ENCODE measurements at places on chromosomes 6 and 20.
A peak's percentile ranks its signal among the peaks of the same experiment; 100 is the strongest.

- DNase-seq = no peak
These were observed 84.7 kb downstream of the UST start for GRCh38 chr6:148831531-148831930.

DNA sequence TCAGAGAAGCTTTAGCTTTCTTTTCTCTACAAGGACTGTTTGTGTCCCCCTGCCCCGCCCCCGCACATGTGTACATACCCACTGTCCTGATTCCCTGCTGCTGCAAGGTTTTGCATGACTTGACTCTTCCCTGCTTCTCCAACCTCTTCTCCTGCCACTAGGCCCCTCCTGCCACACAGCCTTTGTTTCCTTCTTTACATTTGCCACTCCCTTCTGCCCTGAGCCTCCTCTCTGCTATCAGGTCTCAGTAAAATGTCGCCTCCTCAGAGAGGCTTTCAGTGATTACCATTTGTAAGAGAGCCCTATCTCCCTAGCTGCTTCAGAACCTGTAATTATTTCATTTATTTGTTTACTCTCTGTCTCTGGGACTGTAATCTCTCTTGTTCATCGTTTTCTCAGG lies 56.4 kb upstream of the VSTM2L start:
- no peak for DNase-seq

- no peak for DNase-seq
These were observed 158.7 kb downstream of the UBE3D start for GRCh38 chr6:82906951-82907350.

GRCh38 chr20:889932-890463 lies 26.1 kb downstream of the ANGPT4 start:
- DNase-seq = no peak

GRCh38 chr6:35319346-35320030 lies 21.9 kb downstream of the DEF6 start:
- DNase-seq = no peak

DNA sequence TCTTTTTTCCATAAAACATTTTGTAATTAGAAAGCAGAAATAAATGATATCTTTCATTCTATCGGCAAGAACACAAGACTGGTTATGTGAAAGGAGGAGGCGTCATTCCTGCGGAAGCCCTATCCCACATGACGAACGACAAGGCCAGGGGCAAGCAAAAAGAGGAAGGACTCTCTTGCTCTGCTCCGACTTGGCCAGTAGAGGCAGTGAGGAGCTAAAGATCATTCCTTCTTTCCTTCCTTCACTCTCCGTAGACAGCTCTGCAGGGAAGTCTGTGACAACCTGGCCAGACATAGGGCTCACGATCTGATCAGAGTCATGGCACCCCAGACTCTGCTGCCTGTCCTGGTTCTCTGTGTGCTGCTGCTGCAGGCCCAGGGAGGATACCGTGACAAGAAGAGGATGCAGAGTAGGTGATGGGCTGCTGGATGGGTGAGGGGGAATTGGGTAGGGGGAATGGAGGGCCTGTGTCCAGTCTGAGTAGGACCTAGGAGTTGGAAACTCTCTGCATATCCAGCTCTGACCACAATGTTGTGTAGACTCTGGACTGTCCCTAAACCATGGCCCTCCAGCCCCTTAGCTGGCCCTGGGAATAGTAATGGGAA lies at the start of gene WFDC10A:
Gene WFDC10A, plus strand, starts transcription at position 244 of the 605 bp plus-strand sequence. Its CDS starts 75 bp downstream, at position 319.
- DNase-seq = no peak

- no peak for DNase-seq
These were observed 57.2 kb downstream of the TBX18 start for GRCh38 chr6:84707171-84707570.

- no peak for DNase-seq
These were observed 196.1 kb downstream of the UBE3D start for GRCh38 chr6:82869493-82869892.

DNA sequence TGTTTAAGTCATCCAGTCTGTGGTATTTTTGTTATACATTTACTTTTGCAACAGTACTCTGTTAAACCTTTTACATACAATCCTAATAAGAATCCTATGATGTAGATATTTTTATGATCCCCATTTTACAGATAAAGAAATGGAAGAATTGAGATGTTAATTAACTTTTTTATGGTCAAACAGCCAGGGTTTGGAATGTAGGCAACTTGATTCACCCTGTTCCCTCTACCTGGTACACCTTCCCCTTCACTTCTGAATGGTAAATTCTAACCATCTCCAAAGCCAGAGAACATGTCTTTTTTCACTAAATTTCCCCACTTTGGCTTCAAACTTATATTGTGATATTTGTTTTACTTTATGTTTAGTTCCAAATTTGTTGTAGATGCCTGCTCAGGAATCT lies 300.1 kb downstream of the PHF3 start:
- DNase-seq = no peak

DNA sequence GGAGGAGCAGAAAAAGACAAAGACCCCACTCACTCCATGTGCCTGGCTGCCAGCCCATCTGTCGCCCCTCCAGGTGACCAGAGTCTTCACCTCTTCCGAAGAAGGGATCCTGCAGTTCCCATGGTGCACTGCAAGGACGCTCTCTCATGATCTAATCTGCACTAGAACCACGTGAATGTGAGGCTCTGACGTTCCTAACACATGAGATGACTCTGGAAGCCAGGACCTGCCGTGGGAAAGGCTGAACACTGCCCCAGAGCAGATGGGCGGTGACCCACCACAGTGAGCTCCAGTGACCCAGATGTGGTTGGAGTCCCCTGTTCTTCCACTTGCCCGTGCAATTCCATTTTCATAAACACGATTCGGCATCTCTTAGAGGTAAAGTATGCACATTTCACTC lies 39.6 kb upstream of the PDE10A start:
- DNase-seq = no peak

GRCh38 chr20:59217173-59217572 lies 53.6 kb downstream of the ZNF831 start:
- no peak for DNase-seq

- no peak for DNase-seq
These were observed 132.8 kb downstream of the GRM1 start for GRCh38 chr6:146161664-146162063.

DNA sequence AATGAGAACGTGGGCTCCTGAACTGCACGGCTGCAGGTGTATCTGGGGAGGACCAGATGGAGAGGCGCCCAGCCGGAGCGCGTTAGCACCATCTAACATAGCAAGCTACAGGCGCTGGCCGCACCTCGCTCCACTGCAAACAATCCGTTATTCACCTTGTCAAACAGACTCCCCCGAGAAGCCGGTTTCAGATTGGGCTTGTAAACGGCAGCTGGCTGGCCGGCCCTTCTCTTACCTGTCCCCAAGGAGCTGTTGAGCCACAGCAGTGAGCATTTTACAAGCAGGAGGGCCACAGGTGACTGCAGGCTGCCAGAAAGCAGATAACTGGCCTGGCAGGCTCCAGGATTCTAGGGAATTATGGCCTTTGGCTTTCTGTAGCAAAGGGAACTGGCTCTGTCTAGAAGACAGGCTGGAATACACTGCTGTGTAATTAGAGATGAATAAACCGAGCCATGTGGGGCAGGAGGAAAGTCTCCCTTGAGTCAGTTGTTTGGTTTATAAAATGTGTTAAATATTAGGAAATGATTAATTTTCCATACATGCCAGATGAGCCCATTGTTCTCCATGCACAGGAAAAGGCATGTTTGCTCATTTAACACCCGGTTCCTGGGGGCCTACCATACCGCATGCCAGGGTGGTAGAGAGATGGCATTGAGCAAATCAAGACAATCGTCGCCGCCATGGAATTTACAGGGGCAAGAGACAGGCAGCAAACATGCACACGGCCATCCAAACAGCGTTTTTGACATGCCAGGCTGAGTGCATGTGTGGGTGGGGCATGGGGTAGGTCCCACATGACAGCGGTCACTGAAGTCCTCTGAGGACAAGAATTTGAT lies 159.3 kb downstream of the NFATC2 start:
- peak; percentile 49 for DNase-seq

- no peak for DNase-seq
These were observed 44.7 kb upstream of the MICB start for GRCh38 chr6:31453259-31453658.

DNA sequence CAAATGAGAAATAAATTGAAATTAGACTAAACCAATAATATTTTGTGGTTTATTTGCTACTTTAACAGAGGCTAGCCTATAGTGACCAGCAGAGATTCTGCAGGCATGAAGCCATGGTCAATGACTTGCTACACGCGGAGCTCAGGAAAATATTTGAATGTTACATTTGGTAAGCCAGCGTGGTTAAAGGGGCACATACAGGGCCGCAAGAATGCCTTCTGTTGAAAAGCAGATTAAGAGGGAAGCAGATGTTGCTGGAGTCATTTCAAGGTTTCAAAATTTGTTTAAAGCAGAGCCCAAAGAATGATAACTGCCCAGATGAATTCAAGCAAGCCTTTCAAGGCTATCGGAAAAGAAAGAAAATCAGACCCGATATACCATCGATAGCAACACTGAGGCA lies 294.3 kb upstream of the MAN1A1 start:
- DNase-seq = no peak

DNA sequence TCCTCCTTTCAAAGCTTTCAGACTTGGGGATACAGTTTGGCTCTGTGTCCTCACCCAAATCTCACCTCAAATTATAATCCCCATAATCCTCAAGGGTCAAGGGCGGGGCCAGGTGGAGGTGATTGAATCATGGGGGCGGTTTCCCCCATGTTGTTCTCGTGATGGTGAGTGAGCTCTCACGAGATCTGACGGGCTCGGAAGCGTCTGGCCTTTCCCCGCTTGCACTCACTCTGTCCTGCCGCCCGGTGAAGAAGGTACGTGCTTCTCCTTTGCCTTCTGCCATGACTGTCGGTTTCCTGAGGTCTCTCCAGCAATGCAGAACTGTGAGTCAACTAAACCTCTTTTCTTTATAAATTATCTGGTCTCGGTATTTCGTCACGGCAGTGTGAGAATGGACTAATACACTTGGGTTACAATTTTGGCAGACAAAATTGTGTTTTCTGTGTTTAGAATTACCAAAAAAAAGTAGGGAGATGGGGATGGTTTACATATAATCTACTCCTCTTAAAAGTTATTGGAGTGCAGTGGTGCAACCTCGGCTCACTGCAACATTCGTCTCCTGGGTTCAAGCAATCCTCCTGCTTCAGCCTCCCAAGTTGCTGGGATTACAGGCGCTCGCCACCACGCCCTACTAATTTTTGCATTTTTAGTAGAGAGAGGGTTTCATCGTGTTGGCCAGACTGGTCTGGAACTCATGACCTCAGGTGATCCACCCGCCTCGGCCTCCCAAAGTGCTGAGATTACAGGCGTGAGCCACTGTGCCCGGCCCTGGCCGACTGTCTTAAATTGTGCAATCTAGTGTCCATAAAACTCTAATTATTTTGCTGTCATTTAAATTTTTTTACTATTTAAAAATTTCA lies 33.6 kb upstream of the PXDC1 start:
- no peak for DNase-seq

GRCh38 chr6:8238773-8239683 lies 136.7 kb upstream of the EEF1E1 start:
- no peak for DNase-seq

- DNase-seq = no peak
These were observed 51.6 kb downstream of the LAMA4 start for GRCh38 chr6:112202639-112203341.

DNA sequence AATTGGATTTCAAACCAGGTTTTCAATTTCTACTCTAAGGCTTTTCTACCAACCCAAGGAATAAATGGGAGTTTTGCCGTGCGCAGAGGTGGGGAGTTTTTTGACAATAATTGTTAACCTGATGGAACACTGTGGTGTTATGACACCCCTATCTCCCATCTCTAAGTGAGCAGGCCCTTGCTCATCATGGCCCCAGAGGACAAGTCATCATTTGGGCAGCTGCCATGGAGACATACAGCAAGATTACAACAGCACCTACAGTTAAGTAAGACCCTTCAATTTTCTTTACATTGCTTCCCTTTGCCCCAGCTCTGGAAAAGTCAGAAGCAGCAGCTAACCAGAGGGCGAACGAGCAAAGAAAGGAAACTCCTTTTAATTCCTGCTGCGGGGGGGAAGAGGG lies 54.3 kb downstream of the ADGRF5 start:
- no peak for DNase-seq

DNA sequence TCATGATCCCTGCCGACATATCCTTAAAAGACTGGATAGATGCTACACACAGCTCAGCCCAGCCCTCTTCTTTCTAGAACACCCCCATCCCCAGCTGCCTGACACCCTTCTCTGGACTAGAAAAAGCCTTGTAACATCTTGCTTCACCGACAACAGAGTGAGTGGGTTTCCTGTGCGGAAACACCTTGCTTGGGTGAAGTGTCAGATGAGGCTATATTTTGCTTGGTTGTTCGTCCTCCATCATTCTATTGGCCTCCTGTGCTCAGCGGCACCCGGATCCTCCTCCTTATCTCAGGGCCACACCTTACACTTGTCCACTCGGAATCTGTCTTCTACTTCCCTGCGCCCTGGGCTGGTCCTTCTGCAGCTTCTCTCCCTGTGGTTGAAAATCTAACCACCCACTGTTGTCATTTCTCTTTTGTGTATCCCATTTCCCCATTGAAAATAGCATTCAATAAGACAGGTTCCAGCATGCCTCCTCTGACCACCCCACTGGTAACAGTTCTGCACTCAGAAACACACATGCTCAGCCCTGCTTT lies 101.3 kb upstream of the MLN start:
- DNase-seq = no peak

DNA sequence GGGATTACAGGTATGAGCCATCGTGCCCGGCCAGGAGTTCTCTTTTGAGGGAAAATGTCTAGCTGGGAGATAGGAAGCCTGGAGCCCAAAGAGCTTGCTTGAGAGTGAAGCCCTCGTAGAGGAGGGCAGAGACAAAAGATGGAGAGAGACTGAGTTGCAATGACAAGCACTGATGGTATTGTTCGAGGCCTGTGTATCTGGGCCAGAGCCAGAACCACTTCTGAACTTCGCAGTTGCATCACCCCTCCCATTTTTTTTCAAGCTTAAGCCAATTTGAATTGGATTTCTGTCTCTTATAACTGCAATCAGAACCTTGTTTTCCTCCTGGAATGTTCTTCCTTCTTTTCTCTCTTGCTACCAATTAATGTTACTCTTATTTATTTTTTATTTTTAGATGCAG lies 83.1 kb downstream of the KCNB1 start:
- no peak for DNase-seq

- no peak for DNase-seq
These were observed 30.8 kb upstream of the IER3 start for GRCh38 chr6:30775104-30775503.

All from NCI-H2081 treated with DMSO at 0.1 percent for 48 hours (cell line).